ENCODE measurements at places on chromosomes 1 and 21.
A peak's percentile ranks its signal among the peaks of the same experiment; 100 is the strongest.

DNA sequence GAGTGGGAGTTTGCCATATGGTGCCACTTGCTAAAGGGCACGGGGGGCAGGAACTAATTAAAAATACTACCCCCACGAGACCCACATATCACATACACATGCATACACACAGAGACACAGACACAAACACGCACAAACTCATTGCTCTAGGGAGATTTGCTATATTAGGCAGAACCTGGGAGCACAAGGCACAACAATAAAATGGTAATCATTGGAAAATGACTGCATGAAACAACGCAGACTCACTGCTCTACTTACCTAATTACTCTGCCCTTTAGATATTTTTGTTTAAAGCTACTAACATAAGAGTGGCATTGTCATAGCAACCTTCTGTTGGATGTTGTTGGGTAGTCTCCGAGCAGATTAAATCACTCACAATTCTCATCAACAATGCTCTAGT lies 20.3 kb upstream of the RGS4 start:
- DNase-seq, result no peak

DNA sequence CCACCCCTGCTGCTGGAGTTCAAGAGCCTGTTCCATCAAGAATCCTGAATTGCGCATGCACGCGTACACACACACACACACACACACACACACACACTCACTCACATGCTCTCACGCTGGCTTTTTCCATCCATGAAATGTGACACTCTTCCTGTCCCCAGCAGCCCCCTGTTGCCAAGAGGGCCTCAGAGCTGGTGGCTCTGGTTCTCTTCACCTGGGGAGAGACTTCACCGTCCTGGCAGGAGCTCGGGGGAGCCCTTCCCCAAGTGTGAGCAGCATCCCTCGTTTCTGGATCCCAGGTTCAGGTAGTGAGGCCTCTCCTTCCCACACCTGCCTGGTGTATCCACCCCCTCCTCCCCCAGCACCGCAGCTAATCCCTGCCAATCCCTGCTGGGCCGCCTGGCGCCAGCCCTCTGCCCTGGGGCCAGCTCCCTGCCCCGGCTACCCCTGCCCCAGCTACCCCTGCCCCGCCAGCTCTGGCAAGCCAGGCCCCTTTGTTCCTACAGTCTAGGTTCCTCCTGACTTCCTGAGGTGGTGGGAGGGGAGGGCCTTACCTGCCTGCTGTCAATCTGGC lies 9.9 kb downstream of the PLOD1 start:
- DNase-seq, result peak; percentile 88

DNA sequence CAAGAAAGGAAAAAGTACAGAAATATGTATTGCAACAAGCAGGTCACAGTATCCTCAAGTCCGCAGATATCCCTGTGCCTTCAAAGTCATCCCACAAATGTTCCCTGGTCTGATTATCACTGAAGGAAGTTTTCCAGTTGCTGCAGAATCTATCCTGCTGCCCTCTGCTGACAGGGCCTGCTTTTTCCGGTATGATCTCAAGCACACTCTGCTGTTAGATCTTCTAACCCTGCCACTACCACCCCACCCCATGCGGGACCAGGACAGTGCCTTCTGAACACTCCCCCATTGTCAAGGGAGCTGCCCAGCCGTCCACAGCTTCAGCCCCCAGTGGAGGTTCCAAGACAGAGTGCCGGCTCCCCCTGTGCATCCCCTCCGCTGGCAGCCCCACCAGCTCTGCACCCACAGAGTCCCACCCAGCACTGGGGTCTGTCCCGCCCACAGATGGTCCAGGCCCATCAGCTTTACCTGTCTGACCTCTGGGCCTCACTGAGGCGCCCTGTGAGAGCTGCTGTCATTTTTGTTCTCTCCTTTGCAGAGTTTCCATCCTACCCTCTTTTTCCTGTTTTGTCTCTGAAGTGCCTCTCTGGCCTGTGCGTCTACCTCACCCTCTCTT lies 27.9 kb downstream of the FAM163A start:
- DNase-seq, result no peak

DNA sequence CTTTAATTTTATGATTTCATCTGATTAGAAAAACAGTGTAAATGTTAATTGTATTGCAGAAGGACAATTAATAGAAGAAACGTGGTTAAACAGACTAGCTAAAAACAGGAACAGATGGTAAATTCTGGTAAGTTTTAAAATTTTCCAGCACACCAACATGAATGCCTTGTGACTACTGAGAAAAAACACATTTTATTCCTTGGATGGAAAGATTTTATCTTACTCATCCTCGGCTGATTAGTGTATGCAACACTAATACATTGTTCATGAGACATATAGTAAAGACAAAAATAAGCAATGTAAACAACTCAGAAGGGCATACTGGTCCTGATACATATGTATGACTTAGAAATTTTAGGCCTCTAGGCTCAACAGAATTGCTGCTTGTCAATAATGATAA lies 4.9 kb upstream of the AK5 start:
- DNase-seq, result no peak

GRCh38 chr1:65278376-65279069 lies 30.8 kb upstream of the DNAJC6 start:
- no peak for DNase-seq

DNA sequence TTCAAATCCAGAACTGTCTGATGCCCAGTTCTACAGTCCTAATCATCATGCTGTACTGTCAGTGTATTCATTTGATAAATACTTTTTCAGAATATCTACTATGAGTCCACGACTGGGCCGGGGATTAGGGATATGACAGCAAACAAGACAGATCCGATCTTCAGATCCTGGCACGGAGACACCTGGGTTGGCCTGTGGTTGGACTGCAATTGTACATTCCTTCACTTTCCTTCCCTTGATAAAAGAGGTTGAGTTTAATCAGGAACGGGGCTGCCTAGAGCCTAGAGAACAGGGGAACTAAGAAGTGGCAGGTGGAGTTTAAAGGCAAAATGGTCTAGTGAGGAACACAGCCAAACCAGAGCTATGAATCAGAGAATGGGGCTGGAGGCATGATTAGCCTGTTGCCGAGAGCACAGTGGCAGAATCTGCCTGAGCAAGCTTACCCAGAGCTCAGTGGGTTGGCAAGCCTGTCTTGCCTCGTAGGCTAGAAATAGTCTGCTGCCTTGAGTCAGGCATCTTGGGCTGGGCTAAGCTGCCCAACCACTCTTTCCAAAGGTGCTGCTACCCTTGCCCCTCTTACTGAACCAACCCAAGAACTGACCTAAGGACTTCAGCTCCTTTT lies 38.1 kb upstream of the PTCH2 start:
- DNase-seq, result no peak

- DNase-seq, result peak; percentile 22
These were observed 101.3 kb upstream of the ACTL8 start for GRCh38 chr1:17653728-17654351.

- DNase-seq, result no peak
These were observed 65.1 kb downstream of the RIPK4 start for GRCh38 chr21:41701749-41702148.

DNA sequence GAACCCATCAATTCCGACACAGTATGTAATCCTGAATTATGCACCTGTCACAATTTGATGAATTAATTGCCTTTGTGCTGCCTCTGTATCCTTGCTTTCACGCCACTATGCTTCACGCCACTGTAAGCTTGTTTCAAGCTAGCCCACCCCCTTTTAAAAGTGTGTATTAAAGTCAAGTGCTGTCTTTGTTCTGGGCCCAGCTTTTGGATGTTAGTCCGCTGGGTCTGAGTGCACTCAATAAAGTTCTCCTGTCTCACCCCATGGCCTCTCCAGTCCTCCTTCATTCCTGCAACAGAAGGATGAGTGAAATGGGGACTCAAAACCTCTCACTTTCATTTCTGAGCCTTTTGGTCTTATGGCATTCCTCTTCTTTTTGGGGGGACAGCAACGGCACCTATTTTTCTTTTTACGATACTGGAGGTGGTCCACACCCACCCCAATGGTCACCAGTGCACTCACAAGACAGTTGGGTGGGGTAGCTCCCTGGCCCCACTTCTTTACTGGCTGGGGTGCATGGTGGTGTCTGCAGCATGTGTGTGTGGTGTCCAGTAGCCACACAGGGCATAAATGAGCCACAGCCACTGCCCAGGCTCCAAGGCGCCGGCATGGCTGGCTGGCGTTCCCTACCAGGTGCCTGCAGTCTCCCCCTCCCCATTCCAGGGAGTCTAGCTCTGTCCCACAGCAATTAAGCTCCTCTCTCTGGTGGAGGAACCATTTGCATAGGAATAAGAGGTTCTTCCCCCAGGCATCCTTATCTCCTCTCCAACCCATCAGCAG lies 1.8 kb downstream of the THEM4 start:
- no peak for DNase-seq

- DNase-seq, result no peak
These were observed 553 bp upstream of the SLC30A2 start for GRCh38 chr1:26046246-26047095.

DNA sequence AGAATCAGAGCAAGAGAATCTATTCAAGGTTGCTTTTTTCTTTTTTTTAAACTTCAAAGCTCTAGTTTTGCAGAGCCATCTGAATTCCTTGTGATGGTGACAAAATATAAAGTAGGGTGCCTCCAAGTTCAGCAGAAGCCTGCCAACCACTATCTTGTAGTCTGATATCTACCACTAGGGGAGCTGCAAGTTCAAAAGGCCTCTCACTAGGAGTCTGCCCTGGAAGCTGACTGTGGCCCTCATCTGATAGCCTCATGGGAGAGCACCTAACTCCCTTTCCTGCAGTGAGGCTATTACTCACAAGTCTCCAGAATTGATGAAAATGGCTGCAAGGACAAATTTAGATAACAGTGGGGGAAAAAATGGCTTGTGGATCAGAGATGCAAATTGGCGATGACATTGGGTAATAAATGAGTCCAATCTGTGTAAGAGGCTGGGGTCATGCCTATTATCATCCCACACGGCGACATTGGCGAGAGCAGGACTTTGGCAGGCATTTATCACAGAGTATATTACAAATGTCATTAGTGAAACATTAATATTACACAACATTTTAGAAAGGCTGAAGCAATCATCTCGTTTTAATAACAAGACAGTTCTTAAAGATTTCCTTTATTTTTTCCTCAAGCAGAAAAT lies 10.7 kb upstream of the ZP4 start:
- DNase-seq, result no peak

- DNase-seq, result no peak
These were observed 304.8 kb downstream of the USP25 start for GRCh38 chr21:16034446-16035190.

DNA sequence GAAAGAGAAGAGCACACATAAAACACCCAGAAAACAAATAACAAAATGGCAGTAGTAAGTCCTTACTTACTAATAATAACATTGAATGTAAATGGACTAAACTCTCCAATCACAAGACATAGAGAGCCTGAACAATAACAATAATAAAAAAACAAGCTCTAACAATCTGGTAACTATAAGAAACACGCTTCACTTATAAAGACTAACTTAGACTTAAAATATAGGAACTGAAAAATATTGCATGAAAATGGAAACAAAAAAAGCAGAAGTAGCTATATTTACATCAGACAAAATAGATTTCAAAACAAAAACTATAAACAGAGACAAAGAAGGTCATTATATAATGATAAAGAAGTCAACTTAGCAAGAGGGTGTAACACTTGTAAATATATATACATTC lies 83.1 kb upstream of the LYPLAL1 start:
- no peak for DNase-seq

DNA sequence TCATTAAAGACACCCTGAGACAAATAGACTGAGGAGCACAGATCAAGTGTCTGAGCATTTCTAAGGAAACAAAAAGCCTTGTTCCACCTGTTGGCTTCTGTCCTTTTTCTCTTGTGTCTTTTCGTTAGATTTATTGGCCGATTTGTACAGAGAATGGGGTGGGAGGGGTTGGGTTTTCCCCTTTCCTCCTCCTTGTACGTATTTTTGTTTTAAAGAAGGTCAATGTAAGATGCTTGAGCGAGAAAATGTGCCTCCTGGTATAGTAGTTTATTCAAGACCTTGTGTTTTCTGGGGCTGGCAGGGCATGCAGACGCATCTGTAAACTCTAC lies 1.2 kb downstream of the BCL9 start:
- no peak for DNase-seq

DNA sequence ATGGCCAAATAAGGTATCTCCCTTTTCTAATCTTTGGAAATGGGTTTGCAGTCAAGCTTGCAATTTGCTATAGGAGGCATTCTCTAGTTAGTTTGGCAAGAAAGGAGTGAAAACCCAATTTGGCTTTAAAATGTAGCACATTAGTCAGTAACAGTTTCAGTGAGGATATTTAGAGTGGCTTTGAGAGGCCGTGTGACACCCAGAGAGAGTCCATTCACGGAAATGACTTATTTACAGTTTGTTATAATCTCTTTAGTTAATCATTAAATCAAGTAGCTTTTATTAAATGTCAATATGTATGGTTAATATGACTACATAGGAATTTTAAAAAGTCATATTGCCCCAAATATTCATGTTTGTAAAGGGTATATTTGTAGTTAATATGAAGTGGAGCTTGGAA lies 9.6 kb downstream of the ZBTB18 start:
- DNase-seq, result no peak

- DNase-seq, result peak; percentile 45
These were observed 230.3 kb upstream of the IRF2BP2 start for GRCh38 chr1:234840253-234840652.

- DNase-seq, result peak; percentile 55
These were observed 779 bp upstream of the DEGS1 start for GRCh38 chr1:224182057-224182865.

DNA sequence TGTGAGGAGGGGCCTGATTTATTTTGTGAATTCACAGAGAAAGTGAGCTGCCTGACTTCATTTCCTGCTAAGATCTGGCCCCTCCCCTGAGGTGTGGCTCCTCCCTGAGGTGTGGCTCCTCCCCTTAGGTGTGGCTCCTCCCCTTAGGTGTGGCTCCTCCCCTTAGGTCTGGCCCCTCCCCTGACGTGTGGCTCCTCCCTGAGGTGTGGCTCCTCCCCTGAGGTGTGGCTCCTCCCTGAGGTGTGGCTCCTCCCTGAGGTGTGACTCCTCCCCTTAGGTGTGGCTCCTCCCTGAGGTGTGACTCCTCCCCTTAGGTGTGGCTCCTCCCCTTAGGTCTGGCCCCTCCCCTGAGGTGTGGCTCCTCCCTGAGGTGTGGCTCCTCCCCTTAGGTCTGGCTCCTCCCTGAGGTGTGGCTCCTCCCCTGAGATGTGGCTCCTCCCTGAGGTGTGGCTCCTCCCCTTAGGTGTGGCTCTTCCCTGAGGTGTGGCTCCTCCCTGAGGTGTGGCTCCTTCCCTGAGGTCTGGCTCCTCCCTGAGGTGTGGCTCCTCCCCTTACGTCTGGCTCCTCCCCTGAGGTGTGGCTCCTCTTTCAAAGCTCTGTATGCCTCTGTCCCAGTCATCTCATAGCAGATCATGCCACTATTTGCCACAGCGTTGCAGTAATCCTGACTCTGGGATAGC lies 26.9 kb upstream of the LRRC3 start:
- peak; percentile 1 for DNase-seq

DNA sequence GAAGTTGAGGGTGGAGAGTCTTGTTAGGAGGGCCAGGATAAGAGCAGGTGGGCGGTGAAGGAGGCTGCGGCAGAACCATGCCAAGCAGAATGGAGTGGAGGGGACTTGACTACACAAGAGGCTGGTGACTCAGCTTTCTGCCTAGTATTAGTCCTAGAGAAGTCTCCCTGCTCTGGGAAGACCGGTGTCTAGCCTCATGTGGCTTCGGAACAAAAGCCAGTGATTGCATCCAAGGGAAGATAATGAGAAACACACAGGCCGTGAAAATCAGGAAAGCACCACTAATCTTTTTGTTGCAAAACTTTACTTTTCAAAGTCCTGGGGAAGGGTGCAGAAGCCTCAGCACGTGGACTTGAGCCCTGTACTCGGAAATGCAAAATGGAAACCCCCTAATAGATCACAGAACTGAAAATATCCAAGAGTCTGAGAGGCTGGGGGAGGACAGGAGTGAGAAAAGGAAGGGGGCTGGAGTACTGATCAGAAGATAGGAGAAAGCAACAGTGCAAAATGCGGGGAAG lies 31.4 kb downstream of the DDR2 start:
- no peak for DNase-seq

Data from NCI-H2081 (cell line).